ENCODE measurements at places on chromosomes 12 and 14.

DNA sequence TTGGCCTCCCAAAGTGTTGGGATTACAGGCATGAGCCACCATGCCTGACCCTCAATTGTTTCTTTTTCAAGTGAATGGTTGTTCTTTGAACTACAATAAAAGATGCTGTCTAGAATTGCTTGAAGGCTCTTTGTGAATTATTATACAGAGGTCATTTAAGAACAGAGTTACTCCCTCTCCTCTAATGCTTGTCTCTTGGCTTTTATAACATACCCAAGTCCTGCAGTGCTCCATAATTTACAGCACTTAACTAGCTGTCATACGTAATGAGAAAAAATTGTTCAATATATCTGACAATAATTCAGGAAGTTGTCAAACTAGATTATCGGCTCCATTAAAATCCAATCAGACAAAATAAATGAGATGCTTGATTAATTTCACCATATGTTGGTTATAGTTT is 823.0 kb upstream of the ATXN7L3B start:
- no peak for DNase-seq

- no peak for DNase-seq
Measured at GRCh38 chr14:60204843-60205774, 39.9 kb upstream of the DHRS7 start.

DNA sequence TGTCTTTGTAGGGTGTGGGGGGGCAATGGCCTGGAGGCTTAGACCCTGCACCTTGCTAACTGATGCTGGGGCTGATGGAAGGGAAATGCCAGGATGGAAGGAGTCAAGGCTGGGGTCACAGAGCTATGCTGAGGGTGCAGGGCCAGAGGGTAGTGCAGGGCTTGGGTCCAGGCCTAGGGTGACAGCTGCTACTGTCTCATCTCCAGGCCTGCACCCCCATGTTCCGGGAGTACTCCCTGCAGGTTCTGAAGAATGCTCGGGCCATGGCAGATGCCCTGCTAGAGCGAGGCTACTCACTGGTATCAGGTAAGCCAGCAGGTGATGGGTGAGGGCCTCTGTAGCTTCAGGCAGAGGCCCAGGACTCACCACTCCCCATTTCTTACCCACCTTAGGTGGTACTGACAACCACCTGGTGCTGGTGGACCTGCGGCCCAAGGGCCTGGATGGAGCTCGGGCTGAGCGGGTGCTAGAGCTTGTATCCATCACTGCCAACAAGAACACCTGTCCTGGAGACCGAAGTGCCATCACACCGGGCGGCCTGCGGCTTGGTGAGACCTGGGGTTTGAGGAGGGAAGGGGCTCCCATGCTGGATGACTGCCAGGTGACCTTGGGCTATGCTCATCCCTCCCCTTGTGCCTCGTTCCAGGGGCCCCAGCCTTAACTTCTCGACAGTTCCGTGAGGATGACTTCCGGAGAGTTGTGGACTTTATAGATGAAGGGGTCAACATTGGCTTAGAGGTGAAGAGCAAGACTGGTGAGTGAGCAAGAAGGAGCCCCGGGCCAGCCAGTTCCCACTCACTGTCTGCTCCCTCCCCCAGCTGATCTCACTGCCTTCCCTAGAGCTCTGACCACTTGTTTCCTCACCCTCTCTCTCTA is 4.1 kb downstream of the SHMT2 start:
- DNase-seq = no peak

GRCh38 chr14:103480595-103480994 is 42.0 kb downstream of the CKB start:
- DNase-seq = no peak

GRCh38 chr12:52081263-52081733 is 1.8 kb downstream of the SMIM41 start:
- peak; percentile 19 for DNase-seq

DNA sequence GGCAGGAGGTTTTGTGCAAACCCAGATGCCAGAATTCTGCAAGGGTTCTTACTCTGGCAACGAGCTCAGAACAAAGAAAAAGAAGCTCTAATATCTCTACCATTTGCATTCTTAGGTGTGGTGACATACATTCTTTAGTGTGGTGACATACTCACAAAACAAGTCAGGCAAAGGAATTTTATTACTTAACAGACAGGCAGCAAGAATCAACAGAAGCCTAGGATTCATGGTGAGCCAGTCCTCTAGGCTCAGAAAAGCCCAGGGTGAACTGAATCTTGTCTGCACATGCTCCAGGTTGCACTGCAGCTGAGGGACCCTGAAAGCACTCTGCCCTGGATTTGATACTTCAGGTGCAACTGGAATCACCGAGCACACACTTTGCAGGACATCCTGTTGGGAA is 122.4 kb upstream of the PTPRQ start:
- no peak for DNase-seq

DNA sequence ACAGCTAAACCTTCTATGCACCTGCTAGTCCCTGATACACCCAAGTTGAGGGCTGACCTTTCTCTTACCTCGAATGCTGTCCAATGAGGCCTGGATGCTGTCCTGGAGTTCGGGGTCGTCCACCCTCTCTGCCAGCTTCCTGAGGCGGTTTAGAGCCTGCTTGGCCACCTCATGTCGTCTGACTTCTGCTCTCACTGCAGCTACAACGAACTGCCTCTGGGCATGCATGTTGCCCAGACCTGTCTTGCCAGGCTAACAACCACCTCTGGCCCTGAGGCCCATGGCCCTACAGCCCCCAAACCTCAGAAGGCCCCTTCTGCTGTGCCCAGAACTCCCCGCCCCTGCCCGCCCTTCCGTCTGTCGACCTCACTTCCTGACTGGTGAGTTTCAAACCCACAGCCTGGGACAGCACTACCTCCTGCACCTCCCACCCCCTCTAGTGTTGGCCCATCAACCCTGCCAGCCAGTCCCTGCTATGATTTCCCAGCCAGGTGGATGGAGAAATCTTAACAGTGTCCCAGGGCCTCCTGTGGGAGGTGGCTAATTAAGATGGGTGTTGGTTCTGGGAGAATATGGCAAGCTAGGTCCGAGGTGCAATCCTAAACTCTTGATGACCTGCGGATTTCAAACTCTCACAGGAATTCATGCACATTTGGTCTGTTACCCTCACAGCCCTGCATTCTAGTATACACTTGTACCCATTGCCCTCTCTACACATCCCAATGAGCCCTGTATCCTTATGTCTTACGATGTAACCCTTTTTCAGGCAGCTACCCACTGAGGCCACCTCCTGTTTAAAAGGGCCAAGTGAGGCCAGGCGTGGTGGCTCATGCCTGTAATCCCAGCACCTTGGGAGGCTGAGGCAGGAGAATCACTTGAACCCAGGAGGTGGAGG is 2.7 kb upstream of the TSPAN31 start:
- peak; percentile 65 for DNase-seq

DNA sequence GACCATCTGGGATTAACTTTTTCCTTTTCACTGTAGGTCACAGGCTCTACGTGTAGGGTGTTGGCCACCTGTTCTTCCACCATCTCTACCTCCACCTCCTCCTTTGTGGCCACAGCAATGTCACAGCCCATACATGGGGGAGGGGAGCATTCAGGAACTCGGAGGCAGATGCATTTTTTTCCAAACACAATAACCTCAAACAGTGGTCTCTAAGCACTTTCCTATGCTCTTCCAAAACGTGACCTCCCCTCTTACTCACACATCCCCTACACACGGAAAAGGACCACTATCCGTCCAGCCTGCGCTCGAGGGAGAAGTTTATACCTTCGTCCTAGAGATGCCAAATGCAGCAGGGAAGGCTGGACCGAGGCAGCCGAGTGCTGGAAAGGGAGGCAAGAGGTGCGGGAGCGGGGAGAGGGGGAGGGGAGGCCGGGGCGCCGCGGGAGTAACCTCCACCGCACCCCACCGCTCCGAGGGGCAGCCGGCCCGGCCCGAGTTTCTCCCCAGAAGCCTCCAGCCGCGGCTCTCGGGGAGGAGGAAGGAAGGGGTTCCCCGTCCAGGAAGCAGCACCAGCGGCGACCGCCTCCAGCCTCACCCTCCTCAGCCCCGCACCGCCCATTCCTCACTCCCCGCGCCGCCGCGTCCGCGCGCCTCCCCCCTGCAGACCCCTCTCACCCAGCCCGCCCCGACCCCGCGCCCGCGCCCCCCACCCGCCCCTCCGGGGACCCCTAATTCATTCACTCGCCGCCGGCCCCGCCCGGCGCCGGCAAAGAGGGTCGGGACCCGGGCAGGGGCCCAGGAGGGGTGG is 594 bp downstream of the KRAS start:
- DNase-seq = peak; percentile 39

DNA sequence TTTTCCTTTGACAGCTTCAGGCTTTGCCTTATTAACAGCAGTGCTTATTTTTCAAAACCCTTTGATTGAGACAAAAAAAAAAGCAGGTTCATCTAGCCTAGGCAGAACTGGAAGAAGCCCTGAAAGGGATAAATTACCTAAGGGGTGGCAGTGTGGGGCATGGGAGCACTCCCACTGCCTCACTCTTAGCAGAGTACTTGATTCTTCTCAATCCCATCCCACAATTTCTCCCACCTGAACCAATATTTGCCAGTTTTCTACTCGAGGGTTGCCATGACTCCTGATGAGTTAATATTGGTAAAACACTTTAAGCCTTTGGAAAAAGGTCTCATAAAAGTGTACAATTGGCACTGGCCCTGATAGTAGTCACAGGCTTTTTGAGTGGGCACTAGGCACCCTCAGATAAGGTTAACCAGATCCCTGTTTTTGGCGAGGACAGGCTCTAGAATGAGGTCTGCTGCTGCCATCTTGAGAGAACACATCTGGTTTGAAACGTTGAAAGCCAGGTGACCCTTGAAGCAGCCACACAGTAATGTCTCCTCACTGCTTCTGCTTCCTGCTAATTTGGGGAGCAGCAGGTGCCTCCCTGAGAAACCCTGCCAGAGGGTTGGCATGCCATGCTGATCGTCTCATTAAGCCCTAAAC is 320.0 kb downstream of the RAD51B start:
- DNase-seq = no peak

DNA sequence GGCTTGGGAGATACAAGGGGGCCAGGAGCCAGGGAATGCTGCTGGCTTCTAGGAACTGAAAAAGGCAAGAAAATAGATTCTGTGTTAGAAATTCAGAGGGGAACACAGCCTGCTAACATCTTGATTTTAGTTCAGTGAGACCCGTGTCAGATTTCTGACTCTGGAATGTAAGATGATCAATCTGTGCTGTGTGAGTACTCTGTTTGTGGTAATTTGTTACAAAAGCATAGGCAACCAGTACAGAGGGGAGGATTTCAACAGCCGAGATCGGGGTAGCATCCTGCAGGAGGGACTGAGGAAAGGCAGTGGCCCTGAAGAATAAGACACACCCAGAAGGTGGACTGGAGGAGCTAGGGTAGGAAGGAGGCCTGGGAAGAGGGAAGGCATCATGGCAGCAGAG is 410.0 kb upstream of the CCDC196 start:
- DNase-seq = no peak

- DNase-seq = no peak
Measured at GRCh38 chr12:128790221-128790620, 33.5 kb downstream of the SLC15A4 start.

DNA sequence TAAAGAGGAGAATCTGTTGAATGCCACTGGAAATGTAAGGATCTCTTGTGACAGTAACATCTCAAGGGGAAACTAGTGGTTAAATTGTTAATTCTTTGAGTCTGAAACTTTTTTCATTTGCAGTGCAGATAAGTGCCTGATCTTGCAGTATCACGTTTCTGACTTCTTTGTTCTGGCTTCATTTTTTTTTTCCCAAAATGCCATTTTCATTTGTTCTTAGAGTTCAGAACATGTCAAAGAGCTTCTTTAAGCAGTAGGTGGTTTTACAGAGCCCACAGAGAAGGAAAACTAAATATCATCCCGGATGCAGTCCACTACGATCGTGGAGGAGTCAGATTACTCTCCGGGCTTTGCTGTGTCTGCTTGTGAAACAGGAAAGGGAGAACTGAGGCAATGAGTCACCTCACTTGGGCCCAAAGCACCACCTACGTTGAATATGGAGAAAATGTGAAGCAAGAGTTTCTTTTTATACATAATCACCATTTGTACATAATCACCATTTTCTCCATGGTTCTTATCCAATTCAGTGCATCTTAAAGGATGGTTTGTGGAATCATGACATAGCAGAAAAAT is 43.9 kb downstream of the HMGA2 start:
- DNase-seq = no peak

DNA sequence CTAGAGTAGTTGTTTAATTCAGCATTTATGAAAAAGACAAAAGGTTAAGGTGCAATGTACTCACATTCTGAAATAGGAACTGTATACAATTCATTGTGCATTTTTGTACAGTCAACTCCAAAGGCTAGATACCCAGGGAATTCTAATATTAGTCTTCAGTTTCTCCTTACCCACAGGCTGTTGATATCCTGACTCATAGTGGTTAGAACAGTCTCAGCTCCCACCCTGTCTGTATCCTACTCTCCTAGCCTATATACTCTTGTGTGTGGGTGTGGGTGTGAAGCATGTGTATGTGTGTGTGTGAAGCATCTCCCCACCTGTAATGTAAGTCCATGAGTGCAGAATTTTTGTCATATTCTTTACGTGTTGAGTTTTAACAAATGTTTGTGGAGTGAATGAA is 229.5 kb downstream of the NAV3 start:
- no peak for DNase-seq

DNA sequence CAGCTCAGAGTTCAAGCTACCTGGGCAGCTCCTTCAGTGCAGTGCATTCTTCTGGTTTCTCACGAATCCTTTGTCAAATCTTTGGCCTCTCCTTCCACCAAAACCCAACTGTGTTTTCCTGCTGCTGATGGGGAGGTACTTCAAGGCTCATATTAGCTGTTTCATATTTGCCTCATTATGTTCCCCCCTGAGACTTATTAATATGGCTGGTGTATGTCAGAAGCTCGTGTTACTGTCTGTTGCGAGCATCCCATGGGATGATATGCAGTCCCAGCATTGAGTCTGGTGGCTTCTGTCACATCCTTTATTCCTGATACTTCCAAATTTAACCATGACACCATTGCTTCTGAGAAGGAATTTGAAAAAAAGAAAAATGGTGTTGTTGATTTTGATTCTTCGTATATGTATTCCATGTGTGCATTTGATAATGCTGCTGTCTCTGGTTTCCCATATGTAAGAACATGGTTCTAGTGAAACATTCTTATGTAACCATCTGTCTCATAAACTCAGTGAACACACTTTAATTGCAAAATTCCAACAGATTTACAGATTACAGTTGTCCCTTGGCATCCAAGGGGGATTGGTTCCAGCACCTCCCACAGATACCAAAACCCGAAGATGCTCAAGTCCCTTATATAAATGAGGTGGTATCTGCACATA is 149.1 kb downstream of the KICS2 start:
- no peak for DNase-seq

DNA sequence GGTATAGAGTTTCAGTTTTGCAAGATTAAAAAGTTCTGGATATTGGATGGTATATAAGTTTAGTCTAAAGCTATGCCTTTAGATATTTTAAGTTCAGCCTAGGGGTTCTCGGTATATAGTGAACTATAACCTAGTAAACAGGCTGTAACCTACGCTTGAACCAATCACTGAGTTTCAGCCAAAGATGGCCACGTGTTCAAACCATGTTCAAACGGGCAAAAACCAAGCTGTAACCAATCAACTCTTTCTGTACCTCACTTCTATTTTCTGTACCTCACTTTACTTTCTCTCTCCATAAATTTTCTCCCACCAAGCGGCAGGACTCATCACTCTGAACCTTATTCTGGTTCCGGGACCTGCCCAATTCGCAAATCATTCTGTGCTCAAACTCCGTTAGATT is 1.4 kb downstream of the TMBIM4 start:
- DNase-seq = no peak

- DNase-seq = no peak
Measured at GRCh38 chr14:104893435-104894207, 28.6 kb downstream of the CEP170B start.

Measured in T-cell (primary cell).